ENCODE measurements at places on chromosomes 16 and 17.

DNA sequence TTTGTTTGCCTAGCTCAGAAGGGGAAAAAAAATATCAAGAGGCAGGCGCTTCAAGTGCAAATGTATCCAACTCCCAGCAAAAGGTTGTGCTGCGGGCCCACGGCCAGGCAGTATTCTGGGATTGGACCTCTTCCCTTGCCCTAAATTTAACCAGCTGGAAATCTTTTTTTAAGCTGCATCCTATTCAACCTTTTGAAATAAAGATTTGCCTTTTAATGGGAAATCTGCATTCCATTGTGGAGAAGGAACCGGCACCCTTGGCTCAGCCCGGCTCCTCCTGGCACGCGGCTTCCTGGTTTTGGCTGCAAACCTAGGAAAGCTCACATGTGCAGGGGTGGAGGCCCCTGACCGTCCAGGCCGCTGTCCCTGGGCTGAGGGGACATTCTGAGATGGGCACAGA is 38.8 kb upstream of the ENPP7 start:
- DNase-seq: no peak

DNA sequence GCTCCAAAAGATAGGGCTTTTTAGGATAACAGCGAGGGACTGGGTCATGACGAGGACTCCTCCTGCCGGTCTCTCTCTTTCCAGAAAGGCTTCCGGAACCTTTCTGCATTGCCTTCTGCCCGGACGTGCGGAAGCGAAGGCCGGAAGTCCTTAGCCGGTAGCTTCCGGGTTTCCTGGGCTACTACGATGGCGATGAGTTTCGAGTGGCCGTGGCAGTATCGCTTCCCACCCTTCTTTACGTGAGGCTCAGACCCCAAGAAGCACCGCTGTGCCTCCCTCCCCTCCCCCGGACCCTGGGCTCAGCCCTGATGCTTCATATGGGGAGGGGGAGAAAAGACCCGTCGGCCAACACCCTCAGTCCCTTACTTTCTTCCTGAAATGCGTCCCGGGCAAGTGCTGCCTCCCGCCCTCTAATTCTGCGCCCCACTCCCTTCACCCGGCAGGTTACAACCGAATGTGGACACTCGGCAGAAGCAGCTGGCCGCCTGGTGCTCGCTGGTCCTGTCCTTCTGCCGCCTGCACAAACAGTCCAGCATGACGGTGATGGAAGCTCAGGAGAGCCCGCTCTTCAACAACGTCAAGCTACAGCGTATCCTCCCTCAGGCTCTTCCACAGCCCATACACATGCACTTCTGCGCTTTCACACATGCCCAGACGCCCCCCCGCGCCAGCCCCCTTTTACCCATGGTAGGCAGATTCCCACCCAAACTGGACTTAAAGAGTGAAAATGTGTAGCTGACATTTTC is at the start of gene VPS25:
Gene VPS25, plus strand, starts transcription at position 160 of the 746 bp plus-strand sequence. Its CDS starts 27 bp downstream, at position 187.
- peak; percentile 58 for DNase-seq

DNA sequence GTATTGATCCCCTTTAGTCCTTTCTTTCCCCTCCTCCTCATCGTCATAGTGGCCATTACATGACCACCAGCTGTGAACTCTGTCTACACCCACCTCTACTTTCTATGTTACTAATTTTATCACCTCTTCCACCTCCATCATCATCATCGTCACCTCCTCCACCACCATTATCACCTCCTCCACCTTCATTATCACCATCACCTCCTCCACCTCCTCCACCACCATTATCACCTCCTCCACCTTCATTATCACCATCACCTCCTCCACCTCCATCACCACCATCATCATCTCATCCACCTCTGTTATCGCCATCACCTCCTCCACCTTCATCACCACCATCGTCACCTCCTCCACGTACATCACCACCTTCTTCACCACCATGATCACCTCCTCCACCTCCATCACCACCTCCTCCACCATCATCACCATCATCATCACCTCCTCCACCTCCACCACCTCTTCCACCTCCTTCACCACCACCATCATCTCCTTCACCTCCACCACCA is 25.8 kb downstream of the ADGRG5 start:
- DNase-seq: no peak

DNA sequence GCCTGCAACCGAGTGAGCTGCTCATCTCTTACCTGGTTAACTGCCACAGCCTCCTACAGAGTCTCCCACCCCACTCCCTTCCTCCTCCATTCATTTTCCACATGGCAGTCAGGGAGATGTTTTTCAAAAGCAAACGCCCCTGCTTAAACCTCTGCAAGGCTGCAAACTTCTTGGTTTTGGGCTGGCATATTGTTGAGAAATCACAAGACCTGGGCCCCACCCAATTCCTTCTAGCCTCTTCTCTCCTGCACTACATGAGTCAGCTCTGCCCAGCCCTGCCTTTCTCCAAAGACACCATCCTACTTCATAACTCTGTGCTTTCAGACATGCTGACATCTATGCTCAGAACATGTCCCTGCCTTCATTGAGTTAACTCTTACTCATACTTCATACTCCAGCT is 136.1 kb downstream of the SPACA3 start:
- no peak for DNase-seq

- no peak for DNase-seq
Observed at GRCh38 chr17:57604771-57605674, 140.1 kb downstream of the CCDC182 start.

DNA sequence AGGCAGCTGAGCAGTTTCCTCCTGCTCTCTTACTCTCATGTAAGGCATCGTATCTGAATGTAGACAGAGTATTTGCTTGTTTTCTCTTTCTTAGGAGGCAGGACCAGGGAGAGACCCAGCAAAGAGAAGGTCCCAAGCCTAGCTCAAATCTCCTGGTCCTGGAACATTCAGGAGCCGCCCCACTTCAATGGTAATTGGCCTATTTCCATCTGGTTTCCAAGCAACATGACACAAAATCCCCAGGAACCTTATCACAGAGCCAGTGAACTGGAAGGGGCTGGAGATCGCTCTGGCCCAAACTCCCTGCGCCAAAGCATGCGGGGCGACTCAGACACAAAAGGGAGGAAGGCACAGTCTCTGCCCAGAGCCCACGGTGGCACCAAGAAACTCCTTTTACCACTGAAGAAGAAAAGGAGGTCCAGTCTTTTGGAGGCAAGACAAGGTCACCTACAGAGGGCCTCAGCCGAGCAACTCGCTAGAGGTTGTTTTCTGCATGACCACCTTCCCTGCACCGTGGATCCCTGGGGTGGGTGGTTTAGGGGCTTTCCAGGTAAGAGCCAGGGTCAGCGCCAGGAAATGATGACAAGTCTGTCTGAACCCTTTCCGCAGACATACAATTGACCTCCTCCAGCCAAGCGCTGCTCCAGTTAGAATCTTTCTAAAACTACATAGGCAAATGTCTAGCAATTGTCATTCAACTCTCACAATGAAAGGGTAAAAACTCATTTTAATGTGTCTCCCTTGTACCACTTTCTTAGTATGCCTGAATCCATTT is 394.7 kb downstream of the SOX9 start:
- DNase-seq: no peak

DNA sequence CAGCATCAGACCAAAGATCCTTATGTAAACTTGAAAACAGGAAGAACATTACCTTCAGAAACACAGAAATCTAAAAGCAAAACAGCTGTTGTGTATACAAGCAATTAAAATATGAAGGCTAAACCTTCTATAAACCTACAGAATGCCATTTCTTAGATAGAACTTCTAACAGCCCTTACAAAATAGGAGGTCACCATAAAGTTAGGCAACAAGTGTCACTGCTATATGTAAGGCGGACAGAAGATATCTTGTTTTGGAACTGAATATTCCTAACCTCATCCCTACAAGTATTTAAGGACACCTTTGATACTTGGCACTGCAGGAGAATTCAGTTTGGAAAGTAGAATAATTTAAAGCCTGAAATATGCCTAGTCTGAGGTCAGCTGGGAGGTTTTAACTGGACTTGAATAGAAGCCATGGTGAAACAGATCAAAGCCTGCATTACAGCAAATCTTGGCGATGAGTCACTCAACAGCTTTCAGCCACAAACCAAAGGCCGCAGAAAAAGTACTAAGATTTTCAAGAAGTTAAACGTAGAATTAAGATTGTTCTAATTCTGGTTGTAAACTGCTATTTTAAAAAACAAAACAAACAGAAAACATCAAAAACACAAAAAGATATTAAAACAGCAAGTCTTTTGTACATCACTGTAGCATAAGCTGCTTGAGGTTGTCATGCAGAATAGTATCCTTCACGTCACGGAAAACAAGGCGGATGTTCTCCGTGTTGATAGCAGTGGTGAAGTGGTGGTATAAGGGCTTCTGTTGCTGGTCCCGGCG is 42.7 kb downstream of the GNA13 start:
- DNase-seq: peak; percentile 13

GRCh38 chr17:70217571-70217970 is 48.2 kb downstream of the KCNJ2 start:
- no peak for DNase-seq

DNA sequence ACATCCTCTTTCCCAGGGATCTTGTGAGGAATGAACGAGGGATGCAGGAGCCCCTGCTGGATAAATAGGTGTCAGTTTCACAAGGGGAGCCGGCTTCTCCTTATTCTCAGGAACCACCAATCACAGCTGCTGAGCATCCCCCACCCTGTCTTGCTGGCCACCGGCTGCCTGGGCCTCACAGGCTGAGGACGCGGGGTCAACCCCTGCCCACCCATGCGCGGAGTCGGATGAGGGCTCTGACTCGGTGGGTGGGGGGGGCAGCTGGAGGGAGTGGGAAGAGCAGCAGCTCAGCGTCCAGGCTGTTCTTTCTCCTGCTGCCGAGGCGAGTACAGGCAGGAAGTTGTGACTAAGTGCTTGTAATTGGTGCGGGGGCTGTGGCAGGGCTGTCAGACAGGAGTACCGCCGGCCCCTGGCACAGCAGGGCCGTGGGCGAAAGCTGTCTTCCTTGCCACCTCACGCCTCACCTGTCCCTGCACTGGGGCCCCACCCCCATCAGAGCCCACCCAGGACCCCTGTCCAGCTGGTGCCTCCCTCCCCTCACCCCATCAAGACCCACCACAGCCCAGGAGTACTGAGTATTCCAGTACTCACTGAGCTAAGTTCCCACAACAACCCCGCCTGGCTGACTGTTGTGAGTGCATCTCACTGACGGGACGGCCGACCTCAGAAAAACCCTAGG is 11.0 kb upstream of the DPEP1 start:
- peak; percentile 31 for DNase-seq

DNA sequence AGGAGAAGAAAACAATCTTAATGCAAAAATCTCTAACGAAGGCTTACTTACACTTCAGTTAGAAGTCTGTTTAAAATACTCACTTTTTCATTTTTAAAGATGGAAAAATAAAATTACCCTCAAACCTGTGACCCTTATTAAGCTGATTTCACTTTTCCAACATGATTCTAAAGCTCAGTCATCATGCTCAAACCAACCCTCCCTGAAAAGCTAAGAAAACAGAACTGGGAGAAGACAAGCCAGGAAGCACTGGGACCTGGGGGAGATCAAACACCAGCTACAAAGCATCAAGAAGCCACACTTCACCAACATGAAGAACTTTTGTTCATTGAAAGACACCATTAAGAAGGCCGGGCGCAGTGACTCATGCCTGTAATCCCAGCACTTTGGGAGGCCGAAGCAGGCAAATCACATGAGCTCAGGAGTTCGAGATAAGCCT is 88.8 kb downstream of the LITAF start:
- DNase-seq: no peak

DNA sequence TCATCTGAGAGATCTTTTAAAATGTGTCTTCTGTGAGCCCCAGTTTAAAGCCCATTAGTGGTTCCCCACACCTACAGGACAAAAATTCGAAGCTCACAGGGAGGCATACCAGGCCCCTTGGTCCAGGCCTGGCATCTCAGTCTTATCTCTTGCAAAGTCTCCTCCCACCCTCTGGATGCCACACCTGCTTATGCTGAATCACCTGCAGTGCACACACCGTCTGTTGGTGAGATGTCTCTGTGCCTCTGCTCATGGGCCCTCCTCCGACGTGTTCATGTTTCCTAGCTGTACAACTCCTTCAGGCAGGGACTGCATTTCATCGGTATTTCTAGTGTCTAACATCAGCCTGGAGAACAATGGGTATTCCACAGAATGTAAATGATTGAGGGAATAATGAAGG is 41.6 kb downstream of the RNF157 start:
- DNase-seq: no peak

DNA sequence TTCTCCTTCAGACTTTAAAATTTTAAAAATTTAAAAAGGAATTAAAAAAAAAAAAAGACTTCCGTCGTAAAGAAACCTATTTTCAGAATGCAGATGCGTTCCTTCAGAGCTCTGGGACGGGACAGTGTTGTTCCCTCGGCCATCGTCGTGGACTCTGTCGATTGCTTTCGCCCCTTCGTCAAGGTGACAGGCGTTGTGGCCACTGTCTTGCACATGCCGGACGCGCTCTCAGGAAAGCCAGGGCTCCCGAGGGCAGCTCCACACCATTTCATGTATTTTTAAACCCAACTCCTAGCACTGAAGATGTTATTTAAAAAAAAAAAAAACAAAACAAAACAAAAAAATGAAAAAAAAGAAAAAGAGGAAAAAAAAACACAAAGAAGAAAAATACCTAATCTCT is 22.3 kb downstream of the TMC6 start:
- DNase-seq: no peak

DNA sequence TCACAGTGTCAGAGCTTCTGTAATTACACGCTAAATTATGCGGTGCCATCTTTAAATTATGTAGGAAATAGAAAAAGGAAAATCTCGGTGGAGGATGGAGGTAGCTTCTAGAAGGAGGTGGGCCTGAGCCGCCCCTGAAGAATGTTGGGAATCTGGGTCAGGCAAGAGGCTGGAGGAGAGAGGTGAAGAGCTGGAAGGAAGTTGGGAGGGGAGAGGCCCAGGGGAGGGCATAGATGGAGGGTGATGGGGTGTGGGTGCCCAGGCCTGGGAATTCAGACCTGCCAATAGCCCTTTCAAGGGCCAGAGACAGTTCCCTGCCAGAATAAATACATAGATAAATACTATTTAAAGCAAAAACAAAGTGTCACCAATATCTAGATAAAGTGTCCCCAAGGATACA is 415.0 kb upstream of the HSBP1 start:
- DNase-seq: no peak

- peak; percentile 62 for DNase-seq
Observed at GRCh38 chr17:50026837-50027171, 29.1 kb upstream of the ITGA3 start.

GRCh38 chr16:12214509-12214908 is 238.0 kb downstream of the SNX29 start:
- DNase-seq: no peak

Measured in stimulated activated CD8-positive, alpha-beta memory T cell treated with anti-CD3 and anti-CD28 coated beads, Interleukin-4, amount 100 ng/mL, for 1 hour (primary cell).